ENCODE measurements at places on chromosomes 3 and 15.

- no peak for DNase-seq
These were observed 8.8 kb upstream of the GRAMD1C start for GRCh38 chr3:113829576-113830354.

DNA sequence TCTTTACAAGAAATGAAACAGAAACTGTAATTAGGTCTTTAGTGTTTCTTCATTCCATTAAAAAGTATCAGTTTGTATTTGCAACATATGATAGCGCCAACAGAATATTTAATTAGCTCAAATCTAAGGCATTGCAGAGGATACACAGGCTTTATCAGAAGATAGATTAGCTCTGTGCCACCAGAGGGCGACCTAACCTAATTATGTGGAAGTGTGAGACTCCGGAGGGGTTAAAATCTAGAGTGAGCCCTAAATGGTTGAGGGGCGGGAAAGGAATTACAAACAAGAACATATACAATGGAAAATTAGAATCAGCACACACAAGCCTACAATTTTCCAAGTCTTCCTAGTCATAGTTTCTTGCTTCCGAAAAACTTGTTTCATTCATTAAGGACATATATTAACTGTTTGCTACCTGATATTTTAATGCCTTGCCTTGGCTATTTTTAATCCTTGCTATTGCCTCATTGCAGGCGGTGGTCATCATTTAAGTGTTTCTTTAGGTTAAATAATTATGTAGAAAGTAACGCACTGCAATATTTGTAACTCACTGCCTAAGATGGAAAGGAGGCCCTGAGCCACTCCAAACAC lies 18.0 kb upstream of the RYR3 start:
- peak; percentile 33 for DNase-seq

GRCh38 chr15:63938486-63939061 lies 104.8 kb upstream of the HERC1 start:
- DNase-seq, result no peak

- peak; percentile 35 for DNase-seq
These were observed 61.6 kb downstream of the TPRG1 start for GRCh38 chr3:189233225-189233858.
